ENCODE measurements at places on chromosomes 6 and 20. TPM values are rescaled to one million over a fixed set of nuclear protein-coding genes. Genes with fewer than 3 reads are reported as not detected.

DNA sequence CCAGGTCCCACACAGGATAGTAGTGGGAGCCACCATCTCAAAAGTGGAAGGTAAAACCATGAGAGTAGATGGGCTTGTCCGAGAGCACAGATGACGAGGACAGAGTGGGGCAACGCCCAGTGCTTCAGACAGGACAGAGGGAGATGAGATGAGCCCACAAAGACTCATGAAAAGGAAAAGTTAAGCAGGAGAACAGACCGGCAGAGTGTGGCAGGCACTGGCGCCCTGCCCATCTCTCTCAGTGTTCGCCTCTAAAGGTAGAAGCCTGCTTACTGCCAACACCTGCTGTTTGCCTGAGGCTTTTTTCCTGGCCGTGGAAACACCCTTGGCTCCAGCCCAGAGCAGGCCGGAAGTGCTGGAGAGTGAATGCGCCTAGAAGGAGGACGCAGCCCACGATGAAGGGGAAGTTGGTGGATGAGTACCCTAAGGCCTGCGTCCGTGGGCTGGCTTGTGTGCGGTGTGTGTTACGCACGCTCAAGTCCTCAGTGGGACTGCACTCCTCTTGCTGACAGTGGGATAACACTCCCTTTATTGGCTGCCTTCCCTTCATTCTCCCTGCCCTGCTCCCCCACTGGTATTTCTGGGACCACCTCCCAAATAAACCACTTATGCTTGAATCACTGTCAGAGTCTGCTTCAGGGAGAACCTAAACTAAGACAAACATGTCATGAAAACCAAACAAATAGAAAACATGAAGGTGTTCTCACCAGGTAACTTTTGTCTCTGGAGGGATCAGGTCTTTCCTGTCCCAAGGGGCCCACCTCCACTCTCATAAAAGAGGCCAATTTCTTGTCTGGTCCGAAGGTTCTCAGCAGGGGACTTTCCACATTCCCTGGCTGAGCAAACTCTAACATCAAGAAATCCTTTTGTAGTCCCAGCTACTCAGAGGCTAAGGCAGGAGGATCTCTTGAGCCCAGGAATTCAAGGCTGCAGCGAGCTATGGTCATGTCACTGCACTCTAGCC, 9.1 kb upstream of the FOXP4 start:
- peak; percentile 70 for DNase-seq

- no peak for DNase-seq
Measured at GRCh38 chr6:44508646-44509045, 121.1 kb downstream of the CDC5L start.

DNA sequence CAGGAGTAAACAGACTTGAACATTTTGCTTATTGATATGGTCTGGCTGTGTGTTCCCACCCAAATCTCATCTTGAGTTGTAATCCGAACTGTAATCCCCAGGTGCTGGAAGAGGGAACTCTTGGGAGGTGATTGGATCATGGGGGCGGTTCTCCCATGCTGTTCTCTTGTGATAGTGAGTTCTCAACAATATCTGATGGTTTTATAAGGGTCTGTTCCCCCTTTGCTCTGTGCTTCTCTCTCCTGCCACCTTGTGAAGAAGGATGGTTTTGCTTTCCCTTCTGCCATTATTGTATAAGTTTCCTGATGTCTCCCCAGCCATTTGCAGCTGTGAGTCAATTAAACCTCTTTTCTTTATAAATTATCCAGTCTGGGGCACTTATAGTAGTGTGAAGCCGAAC, 40.0 kb downstream of the MYLIP start:
- DNase-seq, result no peak

DNA sequence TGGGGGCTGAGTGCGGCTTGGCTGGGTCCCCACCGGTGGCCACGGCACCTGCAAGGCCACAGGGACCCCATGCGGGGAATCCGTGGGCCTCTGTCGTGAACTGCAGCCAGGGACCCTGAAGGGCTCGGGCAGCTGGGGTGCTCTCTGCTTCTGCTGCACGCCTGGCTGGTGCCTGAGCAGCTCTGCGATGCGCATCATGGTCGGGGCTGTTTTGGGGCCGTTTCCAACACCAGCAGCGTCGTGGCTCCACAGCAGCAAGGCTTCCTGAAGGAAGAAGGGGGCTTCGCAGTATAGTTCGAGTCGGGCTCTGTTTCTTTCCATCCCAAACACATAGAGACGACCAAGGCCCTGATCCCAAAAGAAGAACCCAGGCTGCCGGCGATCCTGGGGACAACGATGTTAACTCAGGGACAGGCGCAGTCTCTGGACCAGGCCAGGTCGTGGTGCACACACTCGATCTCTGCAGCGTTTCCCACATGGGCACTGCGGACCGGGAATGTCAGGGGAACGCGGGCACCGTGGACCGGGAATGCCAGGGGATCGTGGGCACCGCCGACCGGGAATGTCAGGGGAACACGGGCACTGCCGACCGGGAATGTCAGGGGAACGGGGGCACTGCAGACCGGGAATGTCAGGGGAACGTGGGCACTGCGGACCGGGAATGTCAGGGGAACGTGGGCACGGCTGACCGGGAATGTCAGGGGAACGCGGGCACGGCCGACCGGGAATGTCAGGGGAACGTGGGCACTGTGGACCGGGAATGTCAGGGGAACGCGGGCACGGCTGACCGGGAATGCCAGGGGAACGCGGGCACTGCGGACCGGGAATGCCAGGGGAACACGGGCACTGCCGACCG, 36.8 kb upstream of the BHLHE23 start:
- DNase-seq, result no peak

- DNase-seq, result no peak
Measured at GRCh38 chr20:45320948-45321595, 13.0 kb upstream of the MATN4 start.

DNA sequence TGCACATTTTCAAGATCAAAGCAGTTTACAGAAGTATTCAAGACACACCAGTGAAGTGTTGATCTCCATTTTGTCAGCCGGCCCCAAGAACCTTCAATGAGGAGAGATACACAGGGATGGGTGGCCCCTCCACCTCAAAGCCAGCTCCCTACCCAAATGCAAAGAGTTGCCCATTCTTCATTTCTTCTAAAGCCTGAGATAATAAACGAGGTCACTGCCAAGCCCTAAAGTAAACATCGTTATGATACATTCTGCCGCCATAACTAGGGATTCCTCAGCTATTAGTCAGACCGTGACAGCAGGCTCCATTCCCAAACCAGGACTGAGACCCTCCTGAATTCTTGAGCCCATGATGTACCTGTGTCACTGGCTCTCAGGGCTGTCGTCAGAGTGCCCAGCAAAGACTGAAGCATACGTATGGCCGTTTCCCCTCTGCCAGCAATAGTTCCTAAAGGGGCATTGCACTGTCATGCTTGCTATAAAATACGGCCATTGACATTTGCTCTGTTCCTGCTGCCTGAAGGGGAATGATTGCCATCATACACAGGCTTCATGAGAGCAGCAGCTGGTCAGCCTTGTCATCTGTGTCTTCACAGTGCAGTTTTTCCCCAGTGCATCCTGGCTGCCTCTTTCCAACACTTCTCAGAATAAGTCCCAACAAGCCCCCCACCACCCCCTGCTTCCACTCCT, 41.7 kb downstream of the ISM1 start:
- DNase-seq, result no peak

DNA sequence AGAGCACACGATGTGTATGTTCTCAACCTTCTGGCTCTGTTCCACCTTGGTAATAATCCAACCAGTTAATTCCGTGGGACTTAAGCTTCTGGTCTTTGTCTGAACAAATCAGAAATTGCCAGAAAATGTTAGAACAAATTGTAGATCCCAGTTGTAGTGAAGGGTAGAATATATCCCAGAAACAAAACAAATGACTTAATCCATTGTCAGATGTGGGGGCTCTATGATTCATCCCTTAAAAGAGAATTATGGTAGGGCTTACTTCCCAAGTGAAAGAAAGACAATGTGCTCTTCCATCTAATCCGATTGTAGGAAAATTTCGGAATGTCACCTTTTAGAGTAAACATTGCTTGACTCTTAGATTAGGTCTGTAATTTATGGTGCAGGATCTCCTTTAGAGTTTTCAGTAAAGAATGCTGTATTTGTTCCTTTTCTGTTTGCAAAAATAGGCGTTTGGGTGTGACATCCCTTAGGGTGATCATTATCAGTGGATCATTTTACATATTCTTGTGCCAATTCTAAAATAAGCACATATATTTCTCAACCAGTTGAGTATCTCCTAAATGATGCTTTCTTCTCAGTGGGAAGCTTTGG, 234.5 kb upstream of the ZNF217 start:
- no peak for DNase-seq

DNA sequence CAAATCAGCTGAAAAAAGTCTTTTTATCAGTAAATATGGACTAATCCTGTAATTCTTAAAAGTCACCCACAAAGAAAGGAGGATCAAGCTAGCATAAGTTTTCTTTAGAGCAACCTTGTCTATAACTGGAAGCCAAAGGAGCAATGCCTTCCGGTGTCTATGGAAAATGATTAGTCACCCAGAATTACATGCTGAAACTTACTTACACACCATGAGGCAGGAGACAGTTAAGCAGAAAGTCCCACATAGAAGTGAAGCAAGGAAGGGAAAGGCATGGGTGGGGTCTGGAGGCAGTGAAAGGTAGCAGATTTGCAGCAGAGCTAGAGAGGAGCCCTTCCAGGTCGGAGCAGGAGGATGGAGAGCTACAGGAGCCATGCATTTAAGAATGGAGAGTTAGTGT, 153.7 kb upstream of the RIPOR2 start:
- DNase-seq, result no peak

DNA sequence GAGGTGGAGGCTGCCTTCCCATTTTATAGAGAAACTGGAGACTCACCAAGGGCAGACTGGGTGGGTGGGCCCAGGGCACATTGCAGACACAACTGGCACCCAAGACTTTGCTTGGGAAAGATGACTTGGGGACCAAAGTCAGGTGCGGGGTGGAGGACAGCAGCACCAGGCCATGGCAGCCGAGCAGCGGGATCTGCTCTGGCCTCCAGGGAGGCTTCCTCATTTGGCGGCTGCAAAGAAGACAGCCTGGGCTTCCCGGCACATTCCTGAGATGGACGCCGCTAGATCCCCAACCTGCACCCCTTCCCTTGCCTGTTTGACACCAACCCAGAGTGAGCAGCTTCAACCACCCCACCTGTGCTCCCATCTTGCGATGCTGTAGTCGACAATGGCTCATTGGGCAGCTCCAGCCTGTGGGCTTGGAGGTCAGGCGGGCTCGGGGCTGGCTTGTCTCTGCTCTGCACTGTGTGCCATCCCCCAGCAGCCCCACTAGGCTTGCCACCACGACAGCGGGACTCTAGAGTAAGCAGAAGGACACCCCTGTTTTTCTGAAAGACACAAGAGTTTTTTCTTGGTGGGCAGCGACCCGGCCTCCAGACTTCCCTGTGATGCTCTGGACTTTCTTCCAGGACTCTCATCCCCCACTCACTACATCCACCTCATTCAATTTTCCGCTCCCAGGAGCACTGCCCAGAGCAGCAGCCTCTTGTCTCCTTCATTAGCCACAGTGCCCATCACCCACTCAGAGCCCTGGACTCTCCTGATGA, 184.9 kb upstream of the CST7 start:
- no peak for DNase-seq

- DNase-seq, result peak; percentile 100
Measured at GRCh38 chr6:31702819-31703716, at the start of gene ABHD16A. ABHD16A (minus strand) TSS chr6:31703324; CDS start chr6:31703281, 43 bp downstream.

GRCh38 chr20:31859998-31860380, 10.3 kb downstream of the DUSP15 start:
- DNase-seq, result no peak

GRCh38 chr20:1820138-1821079, 74.8 kb upstream of the SIRPA start:
- no peak for DNase-seq

The CTCFL gene
- total RNA-seq, result not detected

The HSPA1L gene
- 4.2 TPM for total RNA-seq

DNA sequence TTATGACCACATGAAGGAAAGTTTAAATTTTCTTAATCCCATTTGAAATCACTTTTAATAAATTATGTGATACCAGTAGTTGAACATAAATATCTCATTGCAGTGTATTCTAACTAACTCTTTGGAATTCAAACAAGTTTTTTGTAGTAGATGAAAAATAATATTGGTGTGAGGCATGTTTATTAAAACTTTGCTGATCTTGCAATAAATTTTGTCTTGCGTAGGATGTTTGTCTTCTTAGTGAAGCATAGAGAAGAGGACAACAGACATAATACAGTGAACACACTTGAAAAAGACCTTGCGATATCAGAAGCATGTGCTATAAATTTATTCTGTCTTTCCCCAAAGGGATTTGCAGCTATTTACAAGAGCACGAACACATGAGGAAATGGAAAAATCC, 140.7 kb downstream of the HTR1B start:
- DNase-seq, result no peak

GRCh38 chr6:142482249-142482648, 180.4 kb downstream of the ADGRG6 start:
- DNase-seq, result no peak

DNA sequence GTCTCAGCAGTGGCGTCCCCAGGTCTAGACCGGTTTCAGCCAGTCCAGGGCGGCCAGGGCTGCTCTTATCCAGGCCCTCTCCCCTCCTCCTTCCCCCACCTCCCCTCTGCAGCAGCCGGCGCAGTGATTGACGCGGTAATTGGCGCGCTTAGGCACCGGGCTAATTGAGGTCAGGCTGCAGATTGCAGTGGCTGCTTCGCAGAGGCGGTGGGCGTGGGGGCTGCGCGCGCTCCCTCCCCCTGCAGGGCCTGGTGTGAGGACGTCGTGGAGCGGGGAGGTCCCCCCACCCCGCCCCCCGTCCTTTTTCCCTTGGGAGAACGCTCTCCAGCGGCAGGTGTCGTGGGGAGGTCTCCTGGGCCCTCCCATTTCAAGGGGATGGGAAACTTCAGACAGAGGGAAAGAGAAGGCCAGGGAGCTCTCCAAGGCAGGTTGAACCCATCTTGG, 70.4 kb upstream of the BLCAP start:
- no peak for DNase-seq

DNA sequence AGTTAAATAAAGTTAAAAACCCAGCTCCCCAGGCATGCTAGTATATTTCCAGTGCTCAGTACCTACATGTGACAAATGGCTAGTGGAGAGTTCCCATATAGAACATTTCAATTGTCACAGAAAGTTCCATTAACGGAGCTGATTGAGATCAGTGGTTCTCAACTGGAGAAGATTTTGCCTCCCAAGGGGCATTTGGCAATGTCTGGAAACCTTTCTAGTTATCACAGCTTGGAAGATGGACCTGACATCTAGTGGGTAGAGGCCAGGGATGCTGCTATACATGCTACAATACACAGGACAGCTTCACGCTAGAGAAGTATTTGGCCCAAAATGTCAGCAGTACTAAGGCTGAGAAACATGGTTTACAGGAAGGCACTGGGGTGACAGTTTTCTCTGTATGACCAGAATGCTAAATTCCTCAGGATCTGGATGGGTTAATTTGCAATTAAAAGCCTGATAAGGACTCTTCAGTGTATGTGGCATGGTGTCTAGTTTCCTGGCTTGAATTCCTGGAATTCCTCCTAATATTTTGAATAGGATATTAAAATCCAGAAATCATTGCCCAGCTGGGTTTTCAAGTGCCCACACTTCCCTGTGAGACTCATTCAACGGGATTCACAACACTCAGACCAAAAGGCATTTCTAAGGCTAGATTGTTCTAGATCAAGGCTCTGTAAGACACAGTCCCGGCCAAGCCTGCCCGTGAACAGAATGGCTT, 84.7 kb upstream of the SALL4 start:
- DNase-seq, result no peak

- no peak for DNase-seq
Measured at GRCh38 chr20:16369441-16369840, 203.8 kb downstream of the KIF16B start.

Measured in Calu3 (cell line).